Activated naive CD4-positive, alpha-beta T cell treated with Interleukin-2 at 50 U/mL for 16 hours (primary cell): ENCODE measurements at places on chromosomes 12 and 14.

GRCh38 chr12:79911889-79912656 lies 22.8 kb downstream of the PPP1R12A start:
- no peak for DNase-seq

DNA sequence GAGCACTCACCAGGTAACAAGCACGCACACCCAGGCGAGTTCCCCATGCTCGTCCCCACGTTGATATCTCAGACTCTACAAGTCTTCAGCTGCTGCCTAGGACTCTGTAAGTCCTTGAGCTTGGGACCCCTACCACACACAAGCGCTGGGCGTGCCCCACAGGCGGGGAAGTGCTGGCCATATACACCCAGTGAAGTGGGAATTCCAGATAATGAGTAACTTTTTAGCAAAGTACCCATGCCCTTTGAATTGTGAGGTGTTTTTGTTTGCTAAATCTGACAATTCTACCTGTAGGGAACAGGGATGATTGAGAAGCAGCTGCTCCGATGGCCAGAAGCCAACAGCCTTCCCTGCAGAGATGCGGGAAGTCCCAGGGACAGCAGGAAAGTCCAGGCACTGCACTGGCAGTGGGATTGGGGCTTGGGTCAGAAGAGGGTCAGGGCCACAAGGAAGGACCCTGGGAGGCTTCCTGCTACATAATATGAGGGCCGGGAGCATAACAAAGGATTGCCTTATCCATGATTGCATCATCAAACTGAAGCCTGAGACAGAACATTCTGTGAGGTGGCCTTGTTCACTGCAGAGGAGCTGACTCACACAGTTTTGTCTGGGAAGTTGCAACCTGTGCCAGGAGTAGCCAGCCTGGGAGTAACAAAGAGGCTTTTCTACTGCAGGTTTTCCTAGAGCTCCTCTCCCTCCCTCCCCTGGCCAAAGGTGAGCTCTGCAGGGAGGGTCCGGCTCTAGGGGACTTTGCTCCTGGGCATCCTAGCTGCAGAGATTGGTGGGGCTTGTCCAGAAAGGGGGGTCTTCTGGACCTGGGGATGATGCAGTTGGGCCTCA lies 13.2 kb upstream of the SERPINA3 start:
- DNase-seq: no peak

- DNase-seq: no peak
These were observed 67.6 kb downstream of the GTF2A1 start for GRCh38 chr14:81153187-81153586.

DNA sequence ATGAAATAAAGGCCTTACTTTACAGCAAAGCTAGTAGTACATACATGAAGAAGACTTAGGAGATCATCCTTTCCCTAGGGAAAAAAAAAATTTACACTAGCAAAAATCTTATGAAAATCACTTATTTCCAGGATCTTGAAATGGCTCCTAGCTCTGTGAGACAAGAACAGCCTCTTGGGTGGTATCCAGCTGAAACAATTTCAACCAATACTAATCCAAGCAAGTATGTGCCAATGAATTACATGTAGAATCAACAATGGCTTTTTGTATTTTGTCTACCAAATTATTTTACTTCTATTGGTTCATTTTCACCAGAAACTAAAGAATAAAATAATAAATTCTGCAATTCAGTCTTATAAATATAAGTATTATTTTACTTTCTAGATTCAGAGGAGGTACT lies 2.7 kb upstream of the SLCO1A2 start:
- DNase-seq: no peak

DNA sequence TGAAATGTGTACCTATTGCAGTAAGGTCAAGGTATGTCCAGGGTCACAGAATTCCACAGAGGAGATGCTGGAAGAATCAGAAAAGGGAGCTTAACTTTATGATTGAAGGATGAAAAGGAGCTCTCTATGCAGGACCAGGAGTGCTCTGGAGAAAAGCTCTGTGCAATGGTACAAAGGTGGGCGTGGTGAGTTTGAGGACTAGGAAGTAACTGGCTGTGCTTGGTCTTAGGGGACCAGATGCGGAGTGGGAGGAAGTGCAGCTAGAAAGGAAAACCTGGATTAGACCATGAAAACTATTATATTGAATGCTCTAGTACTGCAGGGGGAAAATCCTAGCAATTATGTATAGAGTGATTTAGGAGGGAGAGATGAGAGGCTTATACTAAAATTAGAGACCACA lies 56.8 kb downstream of the BTG1 start:
- no peak for DNase-seq

DNA sequence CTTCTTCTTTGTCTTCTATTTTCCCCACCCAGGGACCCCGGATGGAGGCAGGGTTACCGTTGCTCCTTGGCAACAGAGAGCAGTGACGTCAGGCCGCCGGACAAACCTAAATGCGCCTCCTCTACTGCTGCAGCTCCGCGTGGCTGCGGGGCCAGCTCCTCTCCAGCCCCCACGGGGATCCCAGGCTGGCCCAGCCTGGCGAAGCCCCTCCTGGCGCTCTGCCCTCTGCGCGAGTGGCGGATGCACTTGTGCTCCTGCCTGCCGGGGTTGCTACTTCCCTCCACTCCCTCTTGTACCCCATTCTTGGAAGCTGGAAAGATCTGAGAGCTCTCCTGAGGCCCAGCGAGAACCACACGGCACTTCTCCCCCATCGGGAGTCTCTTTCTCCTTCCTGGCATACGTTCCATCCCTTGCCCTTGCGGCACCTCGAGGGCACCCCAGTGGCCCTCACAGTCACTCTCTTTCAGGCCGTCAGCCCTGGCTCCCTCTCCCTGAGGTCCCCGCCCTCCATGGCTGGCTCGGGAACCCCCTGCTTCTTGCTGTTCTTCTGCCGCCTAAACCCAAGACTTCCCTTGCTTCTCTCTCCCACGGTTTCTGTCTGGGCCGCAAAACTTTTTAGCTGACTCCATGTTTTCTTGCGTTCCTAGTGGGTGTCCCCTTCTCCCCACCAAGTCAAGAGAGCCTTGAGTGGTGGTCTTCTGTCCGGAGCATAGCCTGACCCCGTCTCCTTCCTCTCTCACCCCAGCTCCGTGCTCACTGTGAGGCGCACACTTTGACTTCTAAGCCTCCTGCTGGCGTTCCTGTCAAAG lies 121.7 kb downstream of the PAPOLA start:
- DNase-seq: no peak

DNA sequence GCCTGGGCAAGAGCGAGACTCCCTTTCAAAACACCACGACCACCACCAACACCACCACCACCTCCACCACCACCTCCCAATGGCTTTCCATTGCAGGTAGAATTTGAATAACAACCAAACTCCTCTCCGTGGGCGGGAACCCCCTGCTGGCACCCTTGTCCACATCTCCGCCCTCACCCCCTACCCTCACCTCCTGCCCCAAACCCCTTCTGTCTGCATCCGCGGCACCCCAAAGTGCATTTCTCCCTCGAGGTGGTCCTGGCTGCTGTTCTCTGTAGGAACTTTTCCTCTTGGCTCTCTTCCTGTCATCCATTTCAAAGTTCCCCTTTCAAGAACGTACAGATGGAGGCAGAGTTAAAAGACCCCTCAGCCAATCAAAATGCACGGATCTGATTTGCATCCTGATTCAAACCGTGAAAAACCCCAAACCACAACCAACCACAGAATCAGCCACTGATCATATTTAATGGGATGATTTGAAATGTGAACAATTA lies 3.8 kb downstream of the SDSL start:
- DNase-seq: no peak
